ENCODE measurements at places on chromosomes 11 and 22. TPM values are rescaled to one million over a fixed set of nuclear protein-coding genes. Genes with fewer than 3 reads are reported as not detected.

The INS gene
- not detected for total RNA-seq

The CACNA1I gene
- 0.09 TPM for total RNA-seq

The NUP160 gene
- 21.8 TPM for total RNA-seq

The C22orf42 gene
- total RNA-seq = not detected

The CTSC gene
- 136 TPM for total RNA-seq

The PLA2G6 gene
- total RNA-seq = 58.5 TPM

The ENTHD1 gene
- total RNA-seq = not detected

The GAB4 gene
- not detected for total RNA-seq

The OR52N4 gene
- 0.72 TPM for total RNA-seq

The APOBEC3C gene
- total RNA-seq = 9.7 TPM

The FGF3 gene
- total RNA-seq = not detected

The SLC22A9 gene
- not detected for total RNA-seq

The GPR83 gene
- not detected for total RNA-seq

The KCNE3 gene
- 10.1 TPM for total RNA-seq

The OTUB1 gene
- total RNA-seq = 44.4 TPM

The PACS1 gene
- 41.1 TPM for total RNA-seq

The CDON gene
- total RNA-seq = 44.1 TPM

The BBS1 gene
- total RNA-seq = 35.6 TPM

The PDE3B gene
- total RNA-seq = 83.7 TPM

The MIAT gene
- total RNA-seq = 3.0 TPM

The TMEM258 gene
- 48.9 TPM for total RNA-seq

The DBX1 gene
- total RNA-seq = not detected

The TBRG1 gene
- 28.6 TPM for total RNA-seq

Measured in omental fat pad (tissue), 4 donors.